Activated CD8-positive, alpha-beta memory T cell treated with anti-CD3 and anti-CD28 coated beads, Interleukin-2, amount 10 ng/mL, durations not matched to agents 7 days and 5 days (primary cell): ENCODE measurements at places on chromosomes 3 and 15. TPM values are rescaled to one million over a fixed set of nuclear protein-coding genes. Genes with fewer than 3 reads are reported as not detected.

DNA sequence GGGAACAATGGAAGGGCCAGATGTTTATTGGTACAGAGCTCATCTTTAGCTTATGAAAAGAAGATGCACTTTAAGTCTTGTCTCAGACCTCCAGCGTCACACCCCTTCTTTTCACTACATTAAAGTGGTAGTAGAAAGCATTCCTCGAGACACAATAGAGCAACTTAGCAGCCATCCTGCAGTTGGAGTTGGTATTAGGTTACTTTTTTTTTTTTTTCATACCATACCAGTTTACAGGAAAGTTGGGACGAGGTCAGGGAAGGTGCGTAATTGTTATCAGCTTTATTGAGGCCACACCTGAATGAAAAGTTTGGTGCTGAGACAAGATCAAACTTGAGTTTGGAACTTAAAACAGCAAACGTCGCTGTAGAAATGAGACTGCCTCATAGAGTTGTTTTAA is 203.8 kb downstream of the SOX2 start:
- DNase-seq: no peak

- DNase-seq: no peak
These were observed 30.9 kb downstream of the C3orf18 start for GRCh38 chr3:50536471-50537180.

- DNase-seq: no peak
These were observed 54.5 kb upstream of the GATA2 start for GRCh38 chr3:128547368-128547987.

DNA sequence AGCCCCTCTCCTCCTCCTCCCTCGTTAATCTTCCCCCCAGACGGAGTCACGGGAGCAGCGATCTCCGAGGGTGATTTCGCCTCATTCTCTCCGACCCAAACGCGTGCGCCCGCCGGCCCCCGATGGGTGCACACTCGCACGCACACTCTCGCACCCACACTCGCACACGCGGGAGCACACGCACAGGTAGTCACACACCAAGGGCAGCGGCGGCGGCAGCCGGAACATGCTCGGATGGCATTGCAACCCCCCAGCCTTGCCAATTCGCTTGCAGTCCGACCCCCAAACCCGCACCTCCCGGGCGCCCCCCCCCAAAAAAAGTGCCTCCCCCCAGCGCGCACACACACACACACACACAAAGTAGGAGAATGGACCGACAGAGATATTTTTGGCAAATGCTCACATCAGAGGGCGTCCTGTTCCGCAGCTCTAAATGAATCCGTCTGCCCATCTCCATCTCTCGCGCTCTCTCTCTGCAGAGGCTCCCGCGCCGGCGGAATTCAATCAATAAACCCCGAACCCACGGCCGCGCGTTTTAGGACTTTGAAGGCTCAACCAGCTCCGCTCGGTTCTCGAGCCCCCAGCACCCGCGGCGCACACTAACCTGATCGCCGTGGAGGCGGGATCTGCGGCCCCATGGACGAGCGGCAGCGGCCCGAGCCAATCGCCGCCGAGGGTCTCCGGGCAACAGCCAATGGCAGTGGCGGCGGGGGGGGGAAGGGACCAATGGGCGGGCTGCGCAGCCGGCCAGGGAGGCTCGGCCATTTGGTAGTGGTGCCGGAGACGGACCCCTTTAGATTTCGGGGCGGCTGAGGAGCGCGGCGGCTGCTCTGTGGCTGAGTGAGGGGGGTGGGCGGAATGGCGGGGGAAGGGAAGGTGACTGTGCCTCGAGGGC is at the start of gene ANP32A:
TSS of gene ANP32A (minus strand) at position 601 of the 895 bp plus-strand sequence. CDS start at position 457, 144 bp downstream.
- peak; percentile 95 for DNase-seq

DNA sequence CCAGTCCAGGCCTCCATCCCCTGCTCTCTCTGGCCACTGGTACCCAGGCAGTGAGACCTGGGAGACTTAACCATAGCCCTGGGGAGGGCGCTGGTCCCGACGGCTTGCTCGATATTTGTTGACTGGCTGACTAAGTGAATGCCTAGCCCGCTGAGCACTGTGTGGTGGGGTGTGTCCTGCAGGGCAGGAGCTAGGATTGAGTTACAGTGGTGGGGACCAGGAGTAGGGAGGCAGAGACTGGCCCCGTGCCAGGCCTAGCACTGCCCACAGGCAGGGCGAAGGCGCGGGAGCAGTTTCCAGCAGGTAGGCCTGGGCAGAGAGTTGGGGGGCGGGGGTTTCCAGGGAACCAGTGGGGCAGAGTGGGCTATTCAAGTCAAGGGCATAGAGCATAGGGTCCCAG is at the start of gene VILL:
TSS of gene VILL (plus strand) at position 260 of the 400 bp plus-strand sequence. CDS start 2,887 bp downstream, outside the sequence.
- DNase-seq: no peak

DNA sequence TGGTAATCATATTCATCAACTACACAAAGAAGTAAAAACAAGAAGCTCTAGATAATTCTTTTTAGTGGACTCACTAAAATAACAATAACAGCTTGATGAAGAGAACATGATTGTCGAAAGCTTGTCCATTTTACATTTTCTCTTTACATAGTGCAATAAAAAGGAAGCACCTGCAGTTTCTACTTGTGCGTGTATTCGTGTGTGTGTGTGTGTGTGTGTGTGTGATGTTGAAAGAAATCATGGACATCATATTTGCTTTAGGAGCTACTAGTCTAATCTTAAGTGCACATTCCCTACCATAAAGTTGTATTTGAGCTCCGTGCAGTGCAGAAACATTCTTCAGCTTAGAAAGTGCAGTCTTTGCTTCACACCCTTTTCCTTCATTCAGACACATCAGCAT is 288.8 kb downstream of the ZBTB20 start:
- no peak for DNase-seq

GRCh38 chr15:80803580-80804525 is 24.7 kb downstream of the CEMIP start:
- peak; percentile 45 for DNase-seq

DNA sequence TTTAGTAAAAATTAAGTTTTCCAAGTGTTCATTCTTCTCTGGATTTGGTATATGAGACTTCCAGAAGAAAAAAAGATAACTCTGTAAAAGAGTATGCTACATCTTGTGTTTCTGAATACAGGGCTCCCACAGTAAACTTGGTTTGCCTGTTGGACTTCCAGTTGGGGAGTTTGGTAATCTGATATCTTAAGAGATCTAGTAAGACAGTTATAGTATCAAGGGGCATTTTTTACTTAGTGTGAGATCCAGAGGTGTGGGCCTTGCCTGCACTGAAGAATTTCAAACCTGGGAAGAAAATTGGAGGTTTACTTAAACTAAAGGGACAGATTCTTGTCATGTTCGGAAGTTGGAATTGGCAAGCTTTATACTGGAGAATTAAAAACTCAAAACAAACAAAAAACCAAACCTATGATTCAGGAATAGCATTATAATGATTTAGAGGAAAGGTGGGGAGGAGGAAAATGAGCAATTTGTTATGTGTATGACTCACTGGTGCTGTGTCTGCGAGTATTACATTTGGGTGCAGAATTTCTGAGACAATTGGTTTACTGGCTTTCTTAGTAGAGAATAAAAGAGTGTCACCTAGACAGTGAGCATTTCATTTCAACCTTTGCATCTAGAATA is 58.9 kb upstream of the ULK4 start:
- DNase-seq: no peak

- DNase-seq: no peak
These were observed 7.9 kb upstream of the PIK3CB start for GRCh38 chr3:138842483-138843188.

- no peak for DNase-seq
These were observed 24.2 kb upstream of the BUB1B start for GRCh38 chr15:40136470-40137302.

DNA sequence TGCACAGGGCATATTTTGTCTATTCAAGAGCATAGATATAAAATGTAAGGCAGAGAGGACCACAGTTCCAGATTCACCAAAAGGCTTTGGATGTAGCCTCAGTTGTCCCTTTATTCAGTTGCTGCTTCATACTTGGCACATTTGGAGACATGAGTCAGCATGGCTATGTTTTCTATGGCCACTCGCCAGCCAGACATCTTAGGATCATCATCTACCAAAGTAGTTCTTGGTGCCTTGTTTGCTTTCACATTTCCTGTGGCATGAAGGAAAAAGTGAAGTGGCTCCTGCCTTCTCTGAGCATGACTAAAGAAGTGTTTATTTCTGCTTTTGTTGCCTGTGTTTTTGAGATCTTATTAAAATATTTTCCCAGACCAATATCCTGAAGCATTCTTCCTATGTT is 7.2 kb downstream of the SUSD5 start:
- no peak for DNase-seq

- no peak for DNase-seq
These were observed 56.0 kb downstream of the PDE8A start for GRCh38 chr15:85037641-85038040.

GRCh38 chr3:146065573-146066006 is 95.4 kb downstream of the PLOD2 start:
- DNase-seq: no peak

DNA sequence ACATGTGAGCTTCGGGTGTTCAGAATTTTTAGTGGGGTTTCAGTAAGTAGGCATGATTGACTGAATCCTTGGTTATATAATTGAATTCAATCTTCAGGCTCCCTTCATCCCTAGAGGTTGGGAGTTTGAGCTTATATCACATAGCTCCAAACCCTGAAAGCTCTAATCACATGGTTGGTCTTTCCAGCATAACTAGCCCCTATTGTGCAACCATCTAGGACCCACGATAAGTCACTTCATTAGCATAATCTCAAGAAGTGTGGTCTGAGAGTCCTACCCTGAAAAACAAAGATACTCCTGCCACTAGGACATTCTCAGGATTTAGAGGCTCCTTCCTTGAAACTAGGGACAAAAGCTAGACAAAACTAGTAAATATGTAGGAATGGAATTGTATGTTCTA is 348.9 kb upstream of the CBLB start:
- DNase-seq: no peak

DNA sequence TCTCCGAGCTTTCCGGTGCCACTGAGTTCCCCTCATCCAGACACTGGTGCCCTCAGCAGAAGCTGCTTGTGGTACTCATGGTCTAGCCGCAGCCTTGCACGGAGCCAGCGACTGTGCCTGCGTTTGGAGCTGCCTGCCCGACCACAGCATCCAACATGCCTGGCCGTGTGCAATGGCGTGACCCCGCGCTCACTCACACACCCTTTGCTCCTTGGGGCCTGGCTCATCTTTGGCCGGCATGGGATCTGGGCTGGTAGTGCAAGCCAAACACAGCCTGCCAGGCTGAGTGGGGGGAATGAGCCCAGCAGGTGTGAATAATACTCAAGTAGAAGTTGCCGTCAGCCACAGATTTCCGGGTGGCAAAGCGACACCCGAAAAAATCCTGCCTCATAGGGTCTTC is 1178.7 kb upstream of the GBE1 start:
- no peak for DNase-seq

DNA sequence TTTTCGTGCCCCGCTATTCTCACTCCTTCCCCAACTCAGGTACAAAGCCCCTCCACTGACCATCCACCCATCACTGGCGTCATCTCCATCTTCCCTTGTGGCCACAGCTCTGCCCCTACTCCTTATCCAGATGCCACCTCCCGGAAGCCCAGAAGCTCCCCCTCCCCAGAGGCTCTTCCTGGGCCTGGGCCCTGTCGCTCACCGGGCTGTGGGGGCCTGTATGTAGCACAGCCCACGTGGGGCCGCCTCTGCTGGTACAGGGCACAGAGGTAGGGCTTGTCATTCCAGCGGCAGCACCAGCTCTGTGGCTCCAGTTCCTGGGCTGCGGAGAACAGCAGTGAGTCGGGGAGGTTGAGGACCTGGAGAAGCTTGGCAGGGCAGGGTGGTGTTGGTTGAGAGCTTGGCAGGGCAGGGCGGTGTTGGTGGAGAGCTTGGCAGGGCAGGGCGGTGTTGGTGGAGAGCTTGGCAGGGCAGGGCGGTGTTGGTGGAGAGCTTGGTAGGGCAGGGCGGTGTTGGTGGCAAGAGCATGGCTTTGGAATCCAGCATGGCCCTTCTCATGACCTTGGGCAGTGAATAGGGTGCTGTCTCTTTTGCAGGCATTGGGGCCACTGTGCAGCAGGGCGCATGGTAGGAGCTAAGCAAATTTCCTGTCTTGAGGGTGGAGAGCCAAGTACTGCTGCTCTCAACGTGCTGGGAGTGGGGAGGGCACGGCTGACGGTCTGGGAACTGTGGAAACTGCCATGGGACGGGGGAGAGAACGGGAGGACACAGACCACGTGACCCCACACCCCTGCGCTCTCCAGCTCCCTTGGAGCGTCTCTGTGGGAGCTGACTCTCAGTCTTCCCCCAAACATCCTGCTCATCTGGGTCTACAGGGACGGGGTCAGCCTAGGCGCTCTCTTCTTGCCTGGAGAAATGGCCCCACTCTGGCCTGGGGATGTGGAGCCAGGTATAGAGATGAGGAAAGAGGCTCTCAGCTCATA is 43.4 kb downstream of the MUC20 start:
- no peak for DNase-seq

DNA sequence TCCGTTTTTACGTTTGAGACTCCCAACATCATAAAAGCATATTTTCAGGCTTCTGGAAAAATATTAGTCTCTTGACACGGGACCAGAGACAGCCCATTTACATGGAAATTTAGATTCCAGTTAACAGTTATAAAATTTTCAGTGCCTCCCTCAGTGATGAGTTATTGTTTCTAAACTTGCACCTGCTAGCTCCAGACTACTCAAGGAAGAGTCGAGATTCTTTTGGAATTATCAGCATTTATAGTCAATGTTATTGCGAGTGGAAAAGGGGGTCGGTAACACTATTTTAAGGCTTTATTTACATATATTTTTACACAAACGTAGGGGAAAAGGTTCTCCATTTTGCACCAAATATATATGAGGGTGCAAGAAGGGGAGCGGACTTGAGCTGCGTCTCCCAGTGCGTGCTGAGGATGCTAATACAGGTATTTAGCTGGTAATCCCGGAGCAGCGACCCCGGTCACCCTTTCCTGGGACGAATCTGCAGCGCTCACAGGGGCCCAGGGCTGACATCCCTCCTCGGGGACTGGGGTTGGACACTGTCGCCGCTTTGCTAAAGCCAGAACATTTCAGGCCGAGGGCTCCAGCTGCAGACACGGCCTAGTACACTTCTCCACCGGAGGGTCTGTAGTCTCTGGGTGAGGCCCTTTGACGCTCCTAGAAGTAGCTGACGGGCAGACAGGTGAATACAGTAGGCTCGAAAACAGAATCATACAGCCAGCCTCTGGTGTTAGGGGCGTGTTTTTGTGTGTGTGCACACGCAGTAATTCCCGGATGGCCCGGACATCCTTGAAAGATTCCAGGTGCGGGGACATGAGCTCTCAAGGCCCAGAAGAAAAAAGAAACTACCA is 729 bp upstream of the ZBTB11 start:
- no peak for DNase-seq

The COPG1 gene
- total RNA-seq: 130 TPM

The ABHD14A gene
- 13.7 TPM for total RNA-seq

The TMIE gene
- total RNA-seq: not detected

The ACP3 gene
- not detected for total RNA-seq

The PIF1 gene
- total RNA-seq: 85.5 TPM

The STAG1 gene
- total RNA-seq: 44.8 TPM

The CYP11A1 gene
- total RNA-seq: not detected

The GPR156 gene
- total RNA-seq: not detected

The STRIT1 gene
- not detected for total RNA-seq

The U2SURP gene
- 163 TPM for total RNA-seq

The HDC gene
- total RNA-seq: not detected

The COLQ gene
- total RNA-seq: 2.3 TPM
